ENCODE measurements at places on chromosomes 5 and 9.
A peak's percentile ranks its signal among the peaks of the same experiment; 100 is the strongest.

GRCh38 chr9:113597390-113598241 lies 134.1 kb downstream of the RGS3 start:
- no peak for DNase-seq

DNA sequence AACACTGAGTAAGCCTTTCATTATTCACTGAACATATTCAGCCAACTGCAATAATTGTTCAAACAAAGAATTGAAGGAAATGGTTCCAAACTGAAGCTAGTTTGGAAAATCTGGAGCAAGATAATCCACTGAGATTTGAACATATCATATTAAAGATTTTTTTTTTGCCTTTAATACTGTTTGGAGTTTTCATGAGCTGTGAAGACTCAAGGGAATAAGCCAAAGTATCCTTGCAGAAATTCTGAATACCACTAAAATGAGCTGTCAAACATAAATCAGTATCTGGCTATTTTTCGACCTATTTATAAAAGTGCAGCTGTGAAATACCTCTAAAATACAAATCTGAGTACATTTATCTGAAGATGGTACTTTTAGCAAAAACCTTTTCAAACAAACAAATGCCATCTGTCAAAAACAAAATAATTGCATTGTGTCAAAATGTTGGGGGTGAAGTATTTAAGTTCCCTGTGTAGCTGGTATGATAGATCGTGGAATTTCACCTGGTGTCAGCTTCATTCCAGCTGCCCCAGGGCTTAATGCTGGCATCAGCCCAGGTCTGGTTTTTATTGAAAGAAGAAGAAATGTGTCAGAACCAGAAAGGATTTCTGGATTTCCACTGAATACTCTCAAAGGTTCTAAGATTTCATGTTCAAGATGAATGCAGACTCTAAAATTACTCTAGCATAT lies 149.0 kb upstream of the GRAMD2B start:
- DNase-seq, result no peak

DNA sequence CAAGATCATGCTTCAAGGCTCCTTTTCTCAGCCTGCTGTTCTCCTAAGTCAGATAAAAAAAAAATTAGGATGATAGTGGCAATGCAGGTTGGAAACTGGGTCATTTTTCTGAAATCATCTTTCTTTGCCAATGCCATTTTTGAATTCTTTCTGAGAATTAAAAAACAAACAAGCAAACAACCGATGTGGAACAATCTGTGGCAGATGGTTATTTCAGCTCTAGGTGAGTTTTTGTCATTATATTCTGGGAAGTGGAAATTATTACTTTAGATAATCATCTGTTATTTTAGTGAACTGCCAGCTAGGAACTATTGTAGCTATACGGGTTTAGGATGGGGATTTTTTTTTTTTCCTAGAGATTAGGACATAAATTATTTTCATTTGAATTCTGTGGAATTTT lies 129.7 kb downstream of the NTRK2 start:
- no peak for DNase-seq

DNA sequence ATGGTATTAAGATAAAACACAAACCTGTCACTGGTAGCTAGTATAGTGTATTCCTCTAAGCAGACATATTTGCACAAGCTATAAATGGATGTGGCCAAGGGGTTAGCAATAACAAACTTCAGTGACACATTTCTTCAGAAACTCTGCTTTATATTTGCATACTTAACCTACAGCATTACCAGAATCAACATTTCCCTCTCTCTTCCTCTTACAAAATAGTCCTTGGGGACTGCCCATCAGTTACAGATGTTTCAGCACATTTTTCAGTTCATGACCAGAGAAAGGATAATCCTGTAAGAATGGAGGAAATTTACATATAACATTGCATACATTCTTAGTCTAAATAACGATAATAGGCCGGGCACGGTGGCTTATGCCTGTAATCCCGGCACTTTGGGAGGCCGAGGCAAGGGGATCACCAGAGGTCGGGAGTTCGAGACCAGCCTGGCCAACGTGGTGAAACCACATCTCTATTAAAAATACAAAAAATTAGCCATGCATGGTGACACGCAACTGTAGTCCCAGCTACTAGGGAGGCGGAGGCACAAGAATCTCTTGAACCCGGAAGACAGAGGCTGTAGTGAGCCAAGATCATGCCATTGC lies 25.3 kb upstream of the SLC1A1 start:
- no peak for DNase-seq

- no peak for DNase-seq
Observed at GRCh38 chr9:33787839-33788238, 7.5 kb upstream of the PRSS3 start.

GRCh38 chr5:178136990-178137389 lies 6.2 kb downstream of the RMND5B start:
- no peak for DNase-seq

DNA sequence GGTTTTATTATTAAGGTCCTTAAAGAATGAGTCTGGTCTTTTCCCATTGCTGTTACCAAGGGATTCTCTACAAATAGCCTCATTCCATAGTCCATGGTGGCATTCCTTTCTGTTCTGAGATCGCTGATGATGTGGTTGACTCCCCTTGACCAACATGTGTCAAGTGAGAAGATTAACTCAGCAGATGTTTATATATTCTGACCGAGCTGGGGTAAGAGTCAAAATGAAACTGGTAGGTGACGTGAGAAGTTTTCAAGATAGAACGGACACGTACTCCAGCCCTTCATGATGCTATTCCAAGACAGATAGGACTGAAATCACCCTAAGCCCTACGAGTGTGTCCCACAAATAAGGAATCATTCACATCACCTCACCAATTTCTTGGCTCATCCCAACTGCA lies 155.5 kb upstream of the WWC1 start:
- no peak for DNase-seq

DNA sequence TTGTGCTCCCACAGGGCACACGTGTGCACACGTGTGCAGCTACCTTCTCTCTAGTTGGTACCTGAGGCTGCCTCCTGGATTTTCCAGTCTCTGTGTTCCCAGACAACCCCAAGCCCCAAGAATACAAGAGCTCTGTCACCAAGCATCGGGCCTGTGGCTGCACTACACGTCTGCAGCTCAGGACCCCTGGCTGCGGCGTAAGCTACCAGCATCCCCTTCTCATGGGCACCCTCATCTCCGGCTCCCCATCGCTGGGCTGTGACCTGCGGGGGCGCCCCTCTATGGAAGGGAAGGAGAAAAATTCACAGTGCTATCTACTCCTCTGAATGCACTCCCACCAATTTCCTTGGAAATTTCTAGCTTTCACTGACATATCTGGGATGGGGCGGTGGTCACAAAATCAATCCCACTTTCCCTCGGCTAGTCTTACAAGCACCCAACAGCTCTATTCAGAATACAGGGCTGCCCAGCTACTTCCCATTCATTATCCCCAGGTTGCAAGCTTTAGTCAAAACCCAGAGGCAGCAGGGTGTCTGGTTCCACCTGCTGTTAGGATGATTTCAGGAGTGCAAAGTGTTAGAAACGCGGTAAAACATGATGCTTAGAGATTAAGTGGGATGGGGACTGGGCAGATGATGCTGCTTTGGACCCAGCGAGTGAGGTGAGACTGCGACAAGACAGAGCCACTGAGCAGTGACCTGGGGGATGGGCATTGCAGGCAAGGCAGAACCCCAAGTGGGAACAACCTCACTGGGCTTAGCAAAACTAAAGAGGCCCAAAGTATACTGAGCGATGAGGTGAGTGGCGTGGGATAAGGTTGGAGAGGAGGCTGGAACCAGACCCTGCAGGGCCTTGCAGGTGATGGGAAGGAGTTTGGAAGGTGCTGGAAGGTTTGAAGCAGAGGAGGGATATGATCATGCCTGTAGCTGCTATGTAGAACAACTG lies 121.7 kb downstream of the KCNIP1 start:
- DNase-seq, result no peak

- no peak for DNase-seq
Observed at GRCh38 chr9:76562511-76562911, 103.5 kb downstream of the GCNT1 start.

- no peak for DNase-seq
Observed at GRCh38 chr5:83509540-83509939, 38.0 kb downstream of the VCAN start.

DNA sequence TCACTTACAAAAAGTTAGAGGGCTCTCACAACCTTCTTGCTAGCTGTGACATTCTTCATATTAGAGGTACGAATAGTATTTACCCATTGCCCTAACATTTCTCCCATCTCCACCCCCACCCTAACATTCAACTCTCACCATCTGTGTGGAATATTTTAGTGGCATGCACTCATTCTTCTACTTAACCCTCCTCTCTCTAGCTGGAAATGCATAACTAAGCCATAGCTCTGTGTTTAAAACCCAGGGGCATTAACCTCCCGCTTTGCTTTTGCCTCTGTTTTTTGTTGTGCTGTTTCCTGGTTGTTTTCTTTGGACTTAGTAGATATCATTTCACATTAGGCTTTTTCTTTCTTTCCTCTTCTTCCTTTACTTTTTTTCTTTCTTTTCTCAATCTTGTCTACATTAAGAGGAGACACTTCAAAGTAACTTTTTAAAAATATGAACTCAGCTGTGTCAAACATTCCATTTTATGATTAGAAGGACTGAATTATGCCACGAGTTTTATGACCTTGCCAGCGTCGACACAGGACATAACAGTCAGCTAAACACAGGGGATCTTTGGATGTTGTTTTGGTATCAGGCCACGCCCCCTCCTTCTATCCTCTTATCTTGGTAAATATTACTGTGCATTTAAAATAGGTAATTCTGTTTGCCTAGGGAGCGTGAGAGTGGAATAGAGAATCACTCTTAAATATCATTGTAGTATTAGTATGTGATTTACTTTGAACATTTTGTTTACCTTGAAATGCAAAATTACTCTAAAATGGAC lies 236.0 kb downstream of the CD180 start:
- DNase-seq, result no peak

GRCh38 chr9:87862536-87863268 lies 20.0 kb upstream of the SPATA31E1 start:
- DNase-seq, result no peak

GRCh38 chr9:84947412-84947972 lies 278.0 kb downstream of the NTRK2 start:
- no peak for DNase-seq

DNA sequence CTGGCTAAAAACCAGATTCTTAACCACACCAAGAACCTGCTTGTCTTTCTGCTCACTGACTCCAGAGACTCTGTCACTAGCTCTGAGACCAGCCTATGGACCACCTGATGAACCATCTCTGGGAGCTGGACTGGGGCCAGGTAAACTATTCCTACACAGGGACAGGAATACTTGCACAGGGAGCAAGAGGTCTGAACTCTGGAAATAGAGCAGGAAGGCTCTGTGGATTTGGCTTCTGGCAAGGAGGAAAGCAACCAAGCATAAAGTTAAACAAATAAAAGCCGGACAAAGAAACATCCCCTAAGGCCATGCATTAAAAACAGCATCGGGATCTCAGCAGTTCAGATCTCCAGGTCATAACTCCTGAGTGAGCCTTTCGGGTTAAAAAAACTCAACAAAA lies 5.6 kb upstream of the SPARC start:
- no peak for DNase-seq

DNA sequence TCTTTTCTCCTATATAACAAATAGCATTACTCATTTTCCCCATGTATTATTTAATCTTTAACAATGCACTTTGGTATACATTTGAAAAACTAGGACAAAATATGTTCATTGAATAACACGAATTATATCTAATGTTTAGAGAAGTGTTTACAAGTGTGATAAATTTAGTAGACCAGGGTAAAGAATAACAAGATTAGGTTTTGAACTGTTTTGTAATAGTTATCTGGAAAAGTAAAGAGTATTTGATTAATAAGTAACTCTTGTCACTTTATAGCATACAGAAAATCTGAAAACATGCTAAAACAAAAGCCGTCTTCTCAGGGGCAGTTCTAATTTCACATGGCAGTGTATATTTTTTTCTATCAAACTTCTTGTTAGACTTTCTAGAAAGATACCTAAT lies 58.5 kb downstream of the PPIC start:
- DNase-seq, result no peak

DNA sequence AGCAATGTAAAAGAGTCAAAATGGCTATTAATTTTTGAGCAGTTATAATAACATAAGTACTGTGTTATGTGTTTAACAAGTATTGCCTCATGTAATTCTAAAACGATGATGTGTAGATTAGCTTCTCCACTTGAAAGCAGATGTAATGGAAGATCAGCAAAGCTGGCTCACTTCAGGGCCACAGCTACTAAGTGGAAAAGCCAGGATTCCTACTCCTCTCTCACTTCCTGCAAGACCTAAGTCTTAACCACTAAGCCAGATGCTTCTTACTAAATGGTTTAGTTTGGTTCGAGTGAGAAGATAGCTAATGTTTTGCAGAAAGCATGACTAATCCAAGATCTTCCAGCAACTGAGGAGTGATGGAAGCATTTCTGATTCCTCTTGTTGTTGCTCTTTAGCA lies 15.7 kb upstream of the TNC start:
- no peak for DNase-seq

DNA sequence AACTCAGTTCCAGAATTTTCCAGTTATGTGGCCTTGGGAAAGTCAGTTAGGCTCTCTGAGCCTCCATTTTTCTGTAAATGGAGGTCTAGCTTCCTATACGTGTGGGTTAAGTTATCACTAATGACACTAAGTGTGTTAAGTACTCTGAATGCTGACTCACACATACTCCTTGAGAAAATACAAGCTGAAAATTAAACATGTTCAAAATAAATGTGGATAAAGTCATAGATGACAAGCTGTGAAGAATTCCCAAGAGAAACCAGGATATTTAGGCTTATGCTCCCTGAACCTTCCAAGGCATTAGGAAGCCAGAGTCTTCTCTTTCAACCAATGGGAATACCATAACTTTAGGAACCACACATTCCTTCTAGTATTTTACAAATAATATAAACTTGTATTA lies 58.1 kb downstream of the ABCA1 start:
- DNase-seq, result no peak

DNA sequence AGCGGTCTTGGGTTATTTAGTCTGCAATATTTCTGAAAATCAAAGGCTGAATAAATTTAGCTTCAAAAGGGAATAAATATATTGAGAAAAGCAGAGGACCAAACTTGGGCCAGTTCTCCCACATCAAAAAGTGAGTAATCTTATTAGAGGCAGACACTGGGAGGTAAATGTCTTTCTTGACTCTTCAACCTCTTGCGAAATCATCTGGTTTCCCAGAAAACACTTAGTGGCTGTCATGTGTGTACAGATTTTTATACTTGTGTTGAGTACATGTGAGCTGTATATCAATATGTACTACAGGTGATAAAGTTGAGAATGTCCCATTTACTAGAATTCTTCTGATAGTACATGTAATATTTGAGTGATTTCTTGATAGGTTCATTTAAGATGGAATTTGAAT lies 454.9 kb downstream of the PRR16 start:
- DNase-seq, result no peak

- peak; percentile 81 for DNase-seq
Observed at GRCh38 chr9:129885670-129886106, 50.4 kb downstream of the USP20 start.

- DNase-seq, result peak; percentile 20
Observed at GRCh38 chr5:76337953-76338451, 65.1 kb upstream of the IQGAP2 start.

DNA sequence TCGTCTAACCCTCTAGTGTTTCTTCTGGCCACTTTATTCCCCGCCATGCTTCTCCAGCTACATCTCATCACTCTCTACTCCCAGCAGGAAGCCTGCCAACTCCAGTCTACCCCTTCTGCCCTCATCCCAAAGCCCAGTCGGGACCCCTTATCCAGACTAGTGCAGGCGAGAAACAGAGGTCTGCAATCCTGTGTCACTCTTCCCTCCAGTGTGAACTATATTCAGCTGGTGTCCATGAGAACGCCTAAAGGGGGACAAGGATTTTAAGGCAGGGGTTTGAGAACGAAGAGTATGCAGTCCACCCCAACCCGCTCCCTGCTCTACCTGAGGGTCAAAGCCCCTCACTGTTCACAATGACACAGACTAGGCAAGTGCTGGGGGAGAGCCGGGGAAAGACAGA lies 41.7 kb upstream of the GABRP start:
- DNase-seq, result no peak

All from stimulated activated CD4-positive, alpha-beta T cell treated with anti-CD3 and anti-CD28 coated beads, TNF-alpha, amount 100 ng/mL, for 1 hour (primary cell).